NCI-H187 treated with DMSO at 0.1 percent for 48 hours (cell line): ENCODE measurements at places on chromosomes 4 and X.

- no peak for DNase-seq
Measured at GRCh38 chrX:21905953-21906352, 34.6 kb upstream of the SMS start.

DNA sequence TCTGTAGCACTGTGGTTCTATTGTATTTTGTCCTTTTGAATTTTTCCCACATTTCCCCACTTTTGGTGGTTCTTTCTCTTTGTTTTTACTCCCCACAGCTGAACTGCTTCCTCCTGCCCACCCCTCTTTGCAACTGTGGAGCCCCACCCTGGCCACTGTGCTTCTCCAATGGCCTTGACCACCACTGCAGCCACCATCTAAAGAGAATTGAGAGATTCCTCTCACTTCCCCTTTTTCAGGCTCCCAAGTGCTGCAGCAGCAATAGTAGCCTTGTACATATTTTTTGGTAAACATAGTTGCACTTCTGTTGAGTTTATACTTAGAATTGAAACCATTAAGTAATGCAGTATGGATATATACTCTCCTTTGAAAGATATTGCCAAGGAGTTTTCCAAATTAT, 51.3 kb upstream of the FRMPD3 start:
- DNase-seq = no peak

DNA sequence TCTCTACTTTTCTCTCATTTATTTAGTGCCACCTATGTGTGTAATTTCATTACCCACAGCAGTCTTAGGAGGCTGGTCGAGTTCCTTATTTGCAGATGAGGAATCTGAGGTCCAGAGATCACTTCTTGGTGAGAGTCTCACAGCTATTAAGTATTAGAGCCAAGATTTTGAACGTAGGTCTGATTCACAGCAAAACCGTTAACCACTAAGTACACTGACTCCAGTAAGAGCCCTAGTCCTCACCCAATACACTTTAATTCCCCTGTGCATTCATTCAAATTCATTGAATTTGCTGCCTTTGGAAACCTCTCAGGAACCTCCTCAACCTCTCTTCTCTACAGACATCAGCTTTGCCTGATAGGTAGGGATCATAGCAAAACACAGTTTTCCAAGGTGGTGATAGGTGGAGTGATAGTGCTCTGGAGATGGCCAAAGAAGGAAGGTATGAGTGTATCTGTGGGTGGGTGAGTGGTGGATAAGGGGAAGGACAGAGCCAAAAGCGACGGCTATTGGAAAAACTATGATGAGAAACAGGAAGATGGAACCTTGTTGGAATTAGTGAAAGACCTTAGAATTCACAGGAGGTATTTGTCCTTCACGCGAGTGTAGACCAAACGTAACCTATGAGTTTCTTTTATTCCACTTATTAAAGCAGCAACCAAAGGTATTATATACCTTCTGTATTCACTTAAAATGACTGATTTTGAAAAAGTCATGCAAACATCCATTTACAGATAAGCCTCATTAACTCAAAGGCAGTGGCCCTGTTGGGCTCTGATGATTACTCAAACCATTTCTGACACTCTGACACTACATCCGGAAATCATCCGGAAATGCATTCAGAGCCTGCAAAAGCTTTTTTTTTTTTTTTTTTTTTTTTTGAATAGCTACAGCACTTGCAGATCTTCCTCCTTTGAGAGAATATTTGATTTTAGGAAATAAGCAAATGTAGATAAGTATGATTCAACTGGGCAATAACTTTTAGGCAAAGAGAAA, 6.3 kb downstream of the FMR1 start:
- no peak for DNase-seq

DNA sequence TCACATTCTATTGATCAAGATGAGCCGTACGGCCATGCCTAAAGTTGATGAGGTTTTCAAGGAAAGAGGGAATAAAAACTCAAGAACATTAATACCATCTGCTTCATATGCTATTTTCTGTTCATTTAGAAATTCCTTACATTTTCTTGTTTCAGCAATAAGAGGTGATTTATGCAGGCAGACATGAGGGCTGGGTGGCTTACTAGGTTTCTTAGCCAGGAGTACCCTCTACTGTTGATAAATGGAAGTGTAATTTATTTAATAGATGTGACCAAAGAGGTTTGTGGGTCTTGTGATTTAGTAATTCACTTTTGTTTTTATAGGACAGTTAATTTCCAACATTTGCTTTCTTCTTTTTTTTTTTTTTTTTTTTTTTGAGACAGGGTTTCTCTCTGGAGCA, 6.4 kb upstream of the SMIM9 start:
- DNase-seq = peak; percentile 42

DNA sequence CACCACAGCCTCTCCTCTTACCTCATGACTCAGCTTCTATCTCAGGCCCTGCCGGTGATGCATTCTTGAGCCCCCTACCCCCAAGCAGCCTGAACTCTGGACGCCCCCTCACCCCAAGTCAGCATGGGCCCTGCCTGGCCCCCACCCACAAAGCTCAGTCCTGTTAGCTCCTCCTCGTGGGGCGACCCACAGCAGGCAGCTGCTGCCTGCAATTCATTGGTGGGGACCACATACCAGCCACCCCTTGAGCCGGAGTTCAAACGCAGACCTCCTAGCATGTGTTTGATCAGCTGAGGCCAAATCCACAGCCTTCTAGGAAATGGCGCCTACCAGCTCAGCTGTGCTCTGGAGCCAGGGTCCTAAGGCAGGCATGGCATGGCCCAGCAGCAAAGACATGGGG, 111.8 kb downstream of the EFNB1 start:
- no peak for DNase-seq

DNA sequence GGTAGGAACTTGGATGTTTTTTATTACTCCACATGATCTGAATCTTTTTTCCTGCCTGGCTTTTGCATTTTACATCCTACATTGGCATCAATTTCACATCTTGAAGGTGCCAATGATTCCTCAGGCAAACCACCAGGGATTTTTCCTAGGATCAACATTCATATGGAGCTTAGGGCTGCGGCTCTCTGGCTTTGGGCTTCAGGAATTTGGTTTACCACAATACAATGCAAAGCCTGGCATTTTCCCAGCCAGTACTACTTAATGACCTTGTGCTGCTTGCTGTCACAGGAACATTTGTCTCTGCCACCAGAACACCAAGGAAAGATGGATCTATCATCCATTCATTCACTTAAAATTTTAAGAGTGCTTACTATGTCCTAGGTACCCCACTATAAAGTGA, 180.7 kb downstream of the PDGFC start:
- no peak for DNase-seq

DNA sequence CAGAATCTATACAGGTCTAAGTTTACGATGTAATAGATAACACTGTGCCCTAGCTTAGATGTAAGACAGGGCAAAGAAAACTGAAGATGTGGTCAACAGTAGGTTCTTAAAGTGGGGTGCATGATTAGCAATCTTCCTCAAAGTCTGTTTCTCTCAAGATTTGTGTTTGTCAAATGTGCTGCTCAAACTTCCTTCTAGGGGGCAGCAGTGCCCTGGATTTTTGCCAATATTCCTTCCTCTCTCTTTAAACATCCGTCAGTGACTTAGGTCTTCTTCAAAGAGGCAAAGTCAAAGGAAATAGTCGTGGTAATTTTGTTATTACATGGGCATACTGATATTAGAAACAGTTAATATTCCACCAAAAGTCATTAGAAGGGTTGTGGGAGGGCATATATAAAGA, 4.2 kb upstream of the PDHA2 start:
- no peak for DNase-seq

DNA sequence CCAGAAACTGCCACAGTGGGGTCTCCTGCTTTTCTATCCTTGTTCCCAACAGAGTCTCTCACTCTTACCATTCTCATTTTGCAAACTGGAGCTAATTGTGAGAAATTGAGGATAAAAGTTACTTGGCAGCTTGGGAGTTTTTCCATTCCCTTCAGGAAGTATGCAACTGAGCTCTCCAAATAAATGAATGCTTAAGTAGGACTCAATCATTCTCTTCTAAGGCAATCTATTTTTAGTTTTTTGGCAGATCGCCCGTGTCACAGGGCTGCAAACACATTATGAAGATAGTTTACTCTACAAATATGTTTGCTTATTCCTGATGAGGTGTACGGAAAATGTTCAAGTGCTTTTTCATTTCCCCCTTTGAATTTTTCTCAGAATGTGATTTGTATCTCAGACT, 5.3 kb downstream of the ASB11 start:
- no peak for DNase-seq

DNA sequence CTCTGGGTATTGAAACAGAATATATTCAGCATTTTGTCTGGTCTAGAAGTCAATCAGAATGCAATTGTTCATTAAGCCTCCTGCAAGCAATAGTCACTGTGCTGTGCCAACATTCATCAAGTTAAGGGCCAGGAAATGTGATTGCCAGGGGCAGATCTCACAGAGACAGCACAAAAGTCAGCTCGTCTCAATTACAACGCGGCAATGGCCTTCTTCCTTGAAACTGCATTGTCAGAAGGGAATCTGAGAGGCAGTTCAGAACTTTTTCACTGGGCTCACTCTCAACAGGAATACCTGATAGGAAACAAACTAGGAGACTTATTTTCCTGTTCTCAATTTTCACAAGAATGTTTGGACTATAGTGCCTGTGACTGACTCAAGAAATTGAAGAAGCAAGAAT, 131.1 kb upstream of the NR3C2 start:
- no peak for DNase-seq

- DNase-seq = no peak
Measured at GRCh38 chr4:166941629-166942028, 292.7 kb downstream of the SPOCK3 start.

- no peak for DNase-seq
Measured at GRCh38 chr4:6443035-6444023, 29.1 kb downstream of the PPP2R2C start.

GRCh38 chrX:19303256-19303880, 40.4 kb upstream of the PDHA1 start:
- DNase-seq = no peak

DNA sequence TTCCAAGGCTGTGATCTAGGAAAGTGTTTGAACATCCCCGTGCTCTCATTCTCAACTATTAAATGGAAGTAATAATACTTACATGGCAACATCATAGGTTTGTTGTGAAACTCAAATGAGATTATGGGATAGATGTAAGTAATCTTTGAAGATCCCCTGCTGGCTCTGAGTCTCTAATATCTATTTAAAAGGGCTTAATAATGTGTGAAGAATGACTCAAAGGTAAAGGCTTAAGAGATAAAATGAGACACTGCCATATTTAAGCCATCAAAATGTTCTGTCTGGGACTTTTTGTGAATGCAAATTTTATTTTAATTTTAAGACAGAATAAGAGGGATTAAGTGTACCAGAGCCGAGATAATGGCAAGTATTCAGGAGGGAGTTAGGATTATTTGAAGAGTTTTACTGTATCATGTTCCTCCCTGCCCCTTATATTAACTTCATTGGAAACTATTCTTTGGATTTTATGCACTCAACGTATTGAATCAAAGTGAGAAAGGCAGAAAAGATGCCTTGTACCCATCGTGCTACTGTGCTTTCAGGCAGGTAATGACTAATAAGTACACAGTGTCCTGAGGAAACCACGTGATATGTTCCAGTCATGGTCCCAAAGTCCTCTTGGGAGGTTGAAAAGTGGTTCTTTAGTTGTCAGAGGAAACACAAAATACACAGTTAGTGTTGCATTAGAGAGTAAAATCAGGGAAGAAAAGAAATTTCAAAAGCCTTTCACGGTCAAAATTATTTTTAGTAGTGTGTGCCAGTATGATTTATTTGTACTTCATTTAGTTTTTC, 192.4 kb downstream of the RBM46 start:
- DNase-seq = no peak

DNA sequence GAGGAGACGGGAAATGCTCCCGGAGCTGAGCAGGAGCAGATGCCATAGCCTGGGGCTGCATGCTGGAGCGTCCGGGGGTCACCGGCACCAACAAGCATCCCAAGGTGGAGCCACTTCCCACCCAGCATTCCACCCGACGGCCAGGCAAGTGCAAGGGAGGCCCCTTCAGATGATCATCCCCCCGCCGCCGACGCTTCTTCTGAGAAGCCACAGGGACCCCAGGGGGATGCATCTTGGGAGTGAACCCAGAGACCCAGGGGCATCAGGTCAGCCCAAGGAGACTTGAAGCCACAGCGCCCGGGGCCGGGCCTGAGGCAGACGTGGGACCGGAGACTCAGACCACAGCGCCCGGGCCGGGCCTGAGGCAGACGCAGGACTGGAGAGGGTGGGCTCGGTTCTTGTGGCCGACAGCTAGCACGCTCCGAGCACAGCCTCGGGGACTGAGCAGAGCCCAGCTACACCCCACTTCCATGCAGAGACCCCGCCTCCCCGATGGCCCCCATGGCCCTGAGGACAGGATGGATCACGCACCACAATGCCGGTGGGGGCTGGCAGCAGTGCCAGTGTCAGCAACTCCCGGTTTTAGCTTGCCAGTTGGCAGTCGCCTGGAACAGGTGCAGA, 33.0 kb upstream of the CPLX1 start:
- DNase-seq = no peak

DNA sequence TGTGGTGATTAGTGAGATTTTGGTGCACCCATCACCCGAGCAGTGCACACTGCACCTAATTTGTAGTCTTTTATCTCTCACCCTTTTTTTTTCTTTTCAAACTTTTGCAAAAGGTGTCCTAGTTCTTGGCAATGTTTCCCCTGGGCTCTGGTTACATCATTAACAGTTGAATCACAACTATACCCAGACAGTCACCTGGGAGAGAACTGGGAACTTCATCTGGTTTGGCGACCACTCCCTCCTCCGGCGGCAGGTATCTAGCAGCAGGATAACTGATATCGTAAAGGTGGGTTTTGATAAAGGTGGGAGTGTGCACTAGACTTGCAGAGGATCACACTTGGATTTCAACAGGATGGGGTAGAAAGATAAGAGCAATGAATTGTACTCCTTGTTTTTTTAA, 140.5 kb downstream of the CHIC2 start:
- DNase-seq = no peak

- no peak for DNase-seq
Measured at GRCh38 chr4:25310066-25310802, 2.3 kb upstream of the ZCCHC4 start.

DNA sequence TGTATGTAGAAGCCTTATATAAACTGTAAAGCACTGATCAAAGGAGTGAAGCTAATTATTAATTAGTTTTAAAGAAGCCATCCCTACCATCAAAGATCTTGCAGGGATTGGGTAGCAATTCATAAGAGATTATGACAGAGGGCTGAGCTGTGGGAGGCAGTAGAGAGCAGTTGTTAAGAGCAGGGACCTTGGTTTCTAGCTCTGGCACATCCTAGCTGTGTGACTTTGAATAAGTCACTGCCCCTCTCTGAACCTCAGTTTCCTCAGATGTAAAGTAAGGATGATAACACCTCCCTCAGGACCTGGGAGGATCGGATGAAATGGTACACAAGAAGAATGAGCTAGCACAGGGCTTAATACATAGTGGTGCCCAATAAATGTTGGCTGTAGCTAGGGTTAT, 45.4 kb downstream of the APLN start:
- DNase-seq = no peak
